ENCODE measurements at places on chromosomes 12 and 14.
A peak's percentile ranks its signal among the peaks of the same experiment; 100 is the strongest.

DNA sequence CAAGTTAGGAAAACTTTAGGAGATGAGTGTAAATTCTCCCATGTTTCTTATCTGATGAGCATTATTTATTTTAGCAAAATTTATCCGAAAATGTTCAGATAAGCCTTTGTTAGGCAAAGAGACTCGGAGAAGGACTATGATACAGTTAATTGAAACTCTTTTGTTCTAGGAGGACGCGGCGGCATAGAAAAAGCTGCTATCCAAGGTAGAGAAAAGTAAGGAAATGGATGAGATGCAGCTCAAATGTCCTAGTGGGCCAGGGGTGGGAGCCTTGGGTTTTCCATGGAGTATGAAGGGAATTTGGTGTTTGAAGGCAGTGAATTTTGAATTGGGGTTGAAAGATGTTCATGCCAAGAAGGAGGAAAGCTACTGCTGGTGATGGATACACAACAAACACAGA lies 1504.5 kb downstream of the AACS start:
- no peak for DNase-seq

DNA sequence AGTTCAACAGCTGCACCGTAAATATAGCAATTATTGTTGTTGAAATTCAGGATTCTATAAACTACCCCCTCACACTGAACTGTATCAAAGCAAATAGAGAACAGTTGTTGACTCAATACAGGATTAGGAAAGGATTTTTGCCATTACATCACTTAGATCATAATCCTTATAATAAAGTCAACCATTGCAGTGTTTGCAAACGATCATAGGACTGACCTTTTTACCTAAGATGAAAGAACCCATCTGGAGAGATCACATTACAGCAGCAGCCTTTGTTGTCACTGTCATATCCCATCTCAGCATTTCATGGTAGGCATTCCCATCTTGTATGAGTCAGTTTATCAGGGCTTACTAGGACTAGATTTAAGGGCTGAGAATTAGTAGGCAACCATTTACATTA lies 96.1 kb downstream of the IPO8 start:
- DNase-seq = peak; percentile 15

GRCh38 chr12:62448436-62448835 lies 18.2 kb upstream of the MON2 start:
- DNase-seq = no peak

DNA sequence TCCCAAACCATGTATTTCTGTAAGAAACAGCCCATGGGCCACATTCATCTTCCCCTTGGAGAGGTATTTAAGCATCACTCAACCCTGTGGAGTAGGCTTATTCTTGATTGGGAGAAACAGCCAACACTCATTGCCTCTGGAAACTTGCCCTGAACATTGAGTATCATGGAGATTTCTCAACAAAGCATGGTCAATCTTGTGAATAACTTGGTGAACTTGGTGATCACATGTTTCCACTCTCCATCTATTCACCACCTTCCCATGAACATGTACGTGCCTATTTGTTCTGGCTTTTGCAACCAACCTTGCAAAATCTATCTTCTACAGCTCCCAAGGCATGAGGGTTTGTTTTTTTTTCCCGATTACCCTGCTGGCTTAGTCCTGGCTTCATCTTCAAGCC lies 163.2 kb downstream of the PAH start:
- peak; percentile 48 for DNase-seq

GRCh38 chr14:79961197-79961596 lies 250.1 kb downstream of the DIO2 start:
- no peak for DNase-seq

- DNase-seq = no peak
Measured at GRCh38 chr14:24246765-24247212, 4.4 kb upstream of the TINF2 start.

DNA sequence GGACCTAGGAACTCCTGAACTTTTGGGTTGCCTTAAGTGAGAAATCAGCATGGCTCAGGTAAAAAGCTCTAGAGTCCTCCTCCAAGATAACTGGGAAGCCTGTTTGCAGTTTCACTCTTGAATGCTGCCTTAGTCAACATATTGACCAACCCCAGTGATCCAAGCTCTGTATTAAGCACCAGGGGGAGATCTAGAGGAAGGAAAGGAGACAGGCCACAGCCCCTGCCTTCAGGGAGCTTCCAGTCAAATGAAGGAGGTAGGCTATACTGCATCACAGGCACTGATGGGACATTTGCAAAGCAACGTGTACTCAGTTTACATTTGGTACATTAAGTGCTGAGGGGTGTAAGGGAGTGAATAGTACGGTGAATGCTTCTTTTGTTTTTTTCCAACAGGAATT lies 1.2 kb upstream of the CSAD start:
- DNase-seq = peak; percentile 11

DNA sequence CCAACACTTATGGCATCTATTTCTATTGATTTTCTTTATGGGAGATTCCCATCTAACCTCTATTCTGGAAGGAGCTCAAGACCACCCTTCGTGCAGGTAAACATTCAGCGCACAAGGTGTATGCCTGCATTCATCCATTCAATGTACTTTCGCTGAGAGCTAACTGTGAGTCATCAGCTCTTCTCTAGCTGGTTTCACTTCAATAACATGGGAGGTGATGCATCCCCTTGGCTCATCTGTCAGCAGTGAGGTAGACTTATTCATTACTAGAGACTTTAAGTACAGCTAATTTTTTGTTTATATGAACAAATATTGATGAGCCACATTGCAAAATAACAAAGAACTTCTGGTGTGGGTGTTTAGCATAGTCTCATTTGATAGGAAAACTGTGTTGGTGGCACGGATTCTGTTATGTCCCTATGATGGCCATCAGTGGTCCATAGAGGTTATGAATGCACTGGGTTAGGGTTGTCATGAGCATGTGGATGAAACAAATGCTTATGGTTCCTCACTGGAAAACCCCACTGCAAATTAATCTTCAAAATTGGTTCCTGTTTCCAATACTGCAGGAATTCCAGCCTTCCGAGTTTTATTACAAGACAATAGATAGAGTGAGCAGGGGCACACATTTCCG lies 1151.0 kb downstream of the BCL11B start:
- no peak for DNase-seq

DNA sequence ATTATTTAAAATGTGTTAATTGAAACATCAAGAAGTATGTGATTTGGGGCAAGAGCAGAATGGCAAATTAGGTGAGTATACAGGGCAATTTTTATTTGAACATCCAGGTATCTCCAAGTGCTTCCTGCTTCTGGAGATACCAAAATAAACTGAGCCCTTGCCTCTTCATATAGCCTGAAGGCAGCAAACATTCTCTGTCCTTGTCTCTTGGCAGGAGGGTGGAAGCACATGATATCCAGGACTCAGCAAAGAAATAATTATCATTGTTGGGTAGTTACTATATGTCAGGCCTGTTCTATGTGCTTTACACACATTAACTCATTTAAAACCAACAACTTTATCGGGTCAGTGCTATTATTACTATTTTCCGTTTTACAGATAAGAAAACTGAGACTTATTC lies 12.5 kb downstream of the LIN7A start:
- DNase-seq = no peak

GRCh38 chr14:35403114-35403602 lies 1.4 kb downstream of the NFKBIA start:
- DNase-seq = peak; percentile 62

GRCh38 chr14:74545386-74545785 lies 51.8 kb downstream of the ISCA2 start:
- no peak for DNase-seq

DNA sequence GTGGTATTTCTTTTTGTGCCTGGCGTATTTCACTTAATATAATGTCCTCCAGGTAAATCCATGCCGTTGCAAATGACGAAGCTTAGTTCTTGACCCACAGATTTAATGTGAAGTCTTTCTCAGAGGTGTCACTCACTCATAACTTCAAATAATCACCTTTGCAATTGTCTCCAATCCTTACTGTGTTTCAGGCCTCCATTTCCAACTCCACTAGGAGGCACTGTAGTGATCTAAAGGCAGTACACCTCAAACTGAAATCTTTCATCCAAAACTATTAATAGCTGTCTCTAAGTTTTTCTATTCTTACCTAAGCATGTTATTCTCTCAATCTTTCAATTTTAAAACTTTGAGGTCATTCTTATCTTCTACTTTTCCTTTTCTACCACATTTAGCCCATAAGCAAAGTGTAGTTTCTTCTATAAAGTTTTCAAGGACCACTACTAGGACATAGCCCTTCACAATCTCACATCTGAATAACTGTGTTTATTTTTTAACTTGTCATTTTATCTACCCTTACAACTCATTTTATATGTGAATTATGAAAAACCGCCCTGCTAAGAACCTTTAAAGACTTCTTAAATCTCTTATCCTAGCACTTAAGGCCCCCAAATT lies 25.5 kb upstream of the FBXO34 start:
- peak; percentile 39 for DNase-seq

DNA sequence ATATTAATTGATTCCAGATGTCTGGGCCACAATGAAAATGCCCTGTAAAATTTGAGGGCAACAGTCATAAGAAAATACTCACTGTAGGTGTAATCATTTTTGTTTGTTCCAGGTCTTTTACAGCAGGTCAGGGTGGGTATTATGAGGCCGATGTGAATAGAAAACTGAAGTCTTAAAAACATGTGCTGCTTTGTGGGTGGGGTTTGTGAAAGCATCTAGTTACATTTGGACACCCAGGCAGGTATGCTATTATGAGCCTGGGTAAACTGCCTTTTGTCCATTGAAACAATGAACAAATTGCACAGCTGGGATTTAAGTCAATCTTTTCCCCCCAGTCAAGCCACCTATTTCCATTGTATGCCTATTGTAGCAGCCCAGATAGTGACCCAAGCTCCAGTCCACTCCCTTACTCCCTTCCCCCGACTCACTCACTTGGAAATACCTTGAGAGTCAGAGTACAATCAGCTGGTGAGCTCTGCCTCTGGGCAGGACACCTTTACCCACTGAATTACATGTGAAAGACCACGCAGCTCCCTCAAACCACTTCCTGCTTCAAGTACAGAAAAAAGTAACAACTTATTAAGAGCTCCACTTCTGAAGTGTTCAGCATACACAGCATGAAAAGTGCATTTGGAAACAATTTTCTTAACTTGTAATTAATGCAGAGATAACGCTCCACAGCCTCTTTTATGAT lies 1.8 kb downstream of the IGF1 start:
- DNase-seq = no peak

DNA sequence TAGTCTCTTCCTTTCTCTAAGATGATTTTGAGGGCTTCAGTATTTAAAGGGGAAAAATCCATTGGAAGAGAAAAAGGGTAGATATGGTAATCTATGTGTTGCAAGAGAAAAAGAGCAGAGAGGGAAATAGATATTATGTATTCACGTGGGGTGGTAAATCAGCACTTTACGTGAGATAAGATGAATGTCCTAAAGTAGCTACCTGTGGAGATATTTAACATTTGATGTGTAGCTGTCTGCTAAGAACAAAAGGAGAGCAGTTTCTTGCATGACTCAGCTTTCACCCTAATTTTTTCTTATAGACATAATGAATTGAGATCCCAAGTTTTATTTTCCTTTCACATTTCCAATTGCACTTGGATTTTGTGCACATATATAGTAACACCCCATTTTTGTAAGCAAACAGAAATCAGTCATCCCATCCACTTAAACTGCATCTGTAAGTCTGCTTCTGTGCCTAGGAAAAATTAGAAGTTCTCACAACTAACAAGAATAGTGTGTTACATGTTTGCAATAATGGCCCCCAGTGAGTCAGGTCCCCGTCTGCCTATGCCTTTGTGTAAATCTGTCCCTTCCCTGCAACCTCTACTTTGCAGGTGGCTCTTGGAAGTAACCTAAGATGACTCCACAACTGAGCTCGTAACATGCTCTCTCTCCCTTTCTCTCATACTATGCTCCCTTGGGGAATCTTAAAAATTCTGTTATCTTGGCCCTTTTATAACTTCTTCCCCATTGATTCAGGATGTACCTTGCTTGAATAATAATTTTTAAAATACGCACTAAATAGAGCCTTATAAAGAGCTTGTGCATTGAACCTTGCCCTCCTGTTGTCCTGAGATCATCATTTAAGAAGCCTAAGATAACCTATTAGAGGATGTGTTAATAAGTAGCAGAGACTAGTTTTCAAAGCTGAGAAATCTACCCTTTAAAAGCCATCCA lies 3.7 kb downstream of the TMTC3 start:
- no peak for DNase-seq

DNA sequence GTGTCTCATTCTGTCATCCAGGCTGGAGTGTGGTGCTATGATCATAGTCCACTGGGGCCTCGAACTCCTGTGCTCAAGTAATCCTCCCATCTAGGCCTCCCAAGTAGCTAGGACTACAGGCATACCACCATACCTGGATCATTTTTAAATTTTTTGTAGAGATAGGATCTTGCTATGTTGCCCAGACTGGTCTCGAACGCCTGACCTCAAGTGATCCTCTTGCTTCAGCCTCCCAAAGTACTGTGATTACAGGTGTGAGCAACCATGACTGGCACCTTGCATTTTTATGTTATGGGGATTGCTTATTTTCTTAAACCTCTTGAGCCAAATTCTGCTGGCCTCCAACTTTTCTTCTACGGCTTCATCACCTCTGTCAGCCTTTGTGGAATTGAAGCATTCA lies 26.9 kb downstream of the PRORP start:
- no peak for DNase-seq

- DNase-seq = no peak
Measured at GRCh38 chr12:76143343-76144244, 59.1 kb upstream of the NAP1L1 start.

DNA sequence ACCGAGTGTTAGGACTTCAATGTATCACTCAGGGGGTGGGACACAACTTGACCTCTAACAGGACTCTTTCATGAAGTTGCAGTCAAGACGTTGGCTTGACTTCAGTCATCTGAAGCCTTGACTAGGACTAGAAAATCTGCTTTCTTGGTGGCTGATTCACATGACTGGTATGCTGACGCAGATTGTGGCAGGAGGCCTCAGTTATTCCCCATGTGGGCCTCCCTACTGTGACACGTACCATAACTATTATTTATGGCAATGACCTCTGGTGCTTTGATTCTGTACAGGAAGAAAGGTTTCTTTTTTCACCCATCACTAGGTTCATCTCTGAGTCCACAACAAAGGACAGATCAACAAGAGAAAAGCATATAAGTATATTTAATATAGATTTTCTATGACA lies 270.4 kb downstream of the NEDD1 start:
- no peak for DNase-seq

DNA sequence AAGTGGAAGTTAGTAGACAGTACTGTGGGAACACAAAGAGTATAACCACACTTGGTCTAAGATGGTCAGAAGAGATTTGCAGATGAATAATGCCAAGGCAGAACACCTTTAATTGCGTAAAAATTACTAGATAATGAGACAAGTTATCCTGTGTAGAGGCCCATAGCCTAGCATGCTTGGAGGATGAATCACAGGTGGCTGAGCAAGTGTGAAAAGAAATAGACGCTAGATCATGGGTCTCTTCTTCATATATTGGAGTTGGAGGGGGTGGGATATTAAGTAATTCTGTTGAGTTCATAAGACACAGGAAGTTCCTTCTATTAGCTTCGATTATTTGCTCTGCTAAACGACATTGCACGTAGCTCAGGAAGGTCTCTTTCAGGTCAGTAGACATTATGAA lies 454.3 kb upstream of the LMO3 start:
- no peak for DNase-seq

DNA sequence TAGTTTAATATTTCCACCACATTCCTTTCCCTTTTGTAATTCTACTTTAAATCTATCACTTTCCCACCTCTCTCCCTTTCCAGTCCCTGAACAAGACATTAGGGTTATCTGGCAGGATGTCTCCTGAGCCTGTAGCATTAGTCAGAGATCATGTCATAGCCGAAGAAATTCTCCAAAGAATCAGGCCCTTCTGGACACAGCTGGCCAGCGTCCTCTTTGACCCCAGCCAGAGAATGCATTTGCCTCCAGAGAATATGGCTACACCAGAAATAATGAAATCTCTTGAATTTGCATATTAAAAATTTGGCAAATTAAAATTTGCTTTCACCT lies 56.7 kb downstream of the NTF3 start:
- DNase-seq = no peak

GRCh38 chr14:71247106-71247505 lies 339.8 kb downstream of the PCNX1 start:
- peak; percentile 25 for DNase-seq

Measured in fibroblast of mammary gland (primary cell).